Caco-2 (cell line): ENCODE measurements at places on chromosomes 3 and 15. TPM values are rescaled to one million over a fixed set of nuclear protein-coding genes. Genes with fewer than 3 reads are reported as not detected.

DNA sequence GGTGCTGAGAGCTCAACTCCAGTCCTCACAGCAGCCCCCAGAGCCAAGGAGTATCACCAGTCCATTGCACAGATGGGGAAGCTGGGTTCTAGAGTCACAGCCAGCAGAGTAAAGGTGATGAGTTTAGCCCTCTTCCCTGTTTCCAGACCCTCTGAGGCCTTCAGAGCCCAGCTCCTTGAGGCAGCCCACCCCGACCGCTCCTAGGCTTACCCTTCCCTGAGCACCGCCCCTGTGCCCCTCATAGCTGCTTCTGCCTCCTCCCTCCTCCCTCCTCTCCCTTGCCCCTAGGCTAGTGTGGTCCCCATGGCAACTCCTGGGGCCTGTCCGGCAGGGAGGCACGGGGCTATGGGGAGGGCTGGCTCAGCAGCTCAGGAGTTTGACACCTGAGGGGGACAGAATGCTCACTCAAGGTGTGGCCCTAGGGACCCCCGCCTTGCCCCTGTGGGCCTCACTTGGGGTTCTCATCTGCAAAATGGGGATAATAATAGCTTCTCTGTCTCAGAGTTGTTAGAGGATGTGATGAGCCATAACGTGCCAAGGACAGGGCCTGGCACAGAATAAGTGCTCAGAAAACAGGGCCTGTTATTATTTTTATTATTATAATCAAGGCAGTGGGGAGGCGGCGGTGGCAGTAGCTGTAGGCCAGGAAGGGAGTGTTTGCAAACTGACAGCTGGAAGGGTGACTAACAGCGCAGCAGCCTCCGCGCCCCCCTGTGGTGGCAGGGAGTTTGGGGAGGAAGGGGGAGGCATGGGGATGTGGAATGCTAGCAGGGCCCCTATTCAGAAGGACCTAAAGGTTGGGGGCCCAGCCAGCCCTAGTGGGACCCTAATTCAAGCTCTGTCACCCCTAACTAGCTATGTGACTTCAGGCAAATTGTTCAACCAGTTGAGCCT lies 11.5 kb downstream of the CSK start:
- no peaks in the 10 kb centered on the region for H3K27me3 ChIP-seq
- no peak for DNase-seq
- H3K4me1 ChIP-seq: peaks cover 17% of the 10 kb centered on the region

DNA sequence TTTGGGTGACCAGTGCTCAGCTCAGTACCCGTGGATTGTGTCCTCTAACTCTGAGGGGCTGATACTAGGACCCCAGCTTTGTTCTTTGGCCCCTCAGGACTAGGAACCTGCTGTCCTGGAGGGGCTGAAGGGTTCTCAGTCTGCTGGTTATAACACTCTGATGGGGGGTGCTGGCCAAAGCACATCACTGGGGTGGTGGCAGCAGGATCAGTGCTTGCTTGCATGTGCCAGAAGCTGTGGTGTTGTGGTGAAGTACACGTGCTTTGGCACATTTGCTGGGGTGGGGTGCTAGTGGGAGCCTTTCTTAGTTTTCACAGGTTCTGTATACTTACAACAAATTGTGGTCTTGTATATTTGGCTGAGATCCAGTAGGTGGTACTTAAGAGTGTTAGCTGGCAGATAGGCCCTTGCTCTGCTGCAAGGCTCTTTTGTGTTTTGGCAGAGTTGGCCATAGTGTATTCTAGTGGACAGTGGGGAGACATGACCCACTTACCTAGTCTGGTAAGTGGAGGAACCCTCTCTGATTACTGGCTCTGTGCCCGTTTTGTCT lies 344.3 kb downstream of the EDEM1 start:
- no peak overlapping the region for H3K27ac ChIP-seq
- no peaks in the 10 kb centered on the region for H3K27me3 ChIP-seq
- no peaks in the 10 kb centered on the region for H3K36me3 ChIP-seq

- no peak for DNase-seq
- H3K27ac ChIP-seq: no peak overlapping the region
- no peaks in the 10 kb centered on the region for H3K36me3 ChIP-seq
- peaks cover 19% of the 10 kb centered on the region for H3K4me1 ChIP-seq
- no peaks in the 10 kb centered on the region for H3K27me3 ChIP-seq
These were observed 72.1 kb upstream of the ETV5 start for GRCh38 chr3:186180891-186181481.

GRCh38 chr3:184336547-184337398 lies 627 bp upstream of the FAM131A start:
- no peaks in the 10 kb centered on the region for H3K27me3 ChIP-seq
- peak overlapping the region; percentile 78 for H3K27ac ChIP-seq
- H3K4me3 ChIP-seq: peak overlapping the region; percentile 61
- H3K4me1 ChIP-seq: no peaks in the 10 kb centered on the region

DNA sequence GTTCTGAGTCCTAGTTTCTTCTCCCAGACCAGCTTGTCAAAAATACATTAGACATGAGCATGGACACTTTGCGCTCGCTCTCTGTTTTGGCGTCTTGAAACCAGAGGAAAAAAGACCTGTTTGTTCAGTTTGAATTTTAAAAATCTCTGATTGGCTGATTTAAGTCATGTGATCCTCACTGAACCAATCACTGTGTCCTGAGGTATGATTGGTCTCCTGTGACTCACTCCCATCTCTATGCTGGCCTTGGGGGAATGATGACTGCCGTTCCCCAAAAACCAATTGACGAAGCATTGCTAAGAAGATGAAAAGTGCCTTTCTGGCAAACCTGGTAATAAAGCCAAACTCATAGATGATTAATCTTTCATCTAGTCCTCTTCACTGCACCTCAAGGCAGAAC lies 256.5 kb downstream of the IL5RA start:
- no peaks in the 10 kb centered on the region for H3K27me3 ChIP-seq
- H3K36me3 ChIP-seq: no peaks in the 10 kb centered on the region
- no peak for DNase-seq
- H3K4me3 ChIP-seq: no peak overlapping the region

DNA sequence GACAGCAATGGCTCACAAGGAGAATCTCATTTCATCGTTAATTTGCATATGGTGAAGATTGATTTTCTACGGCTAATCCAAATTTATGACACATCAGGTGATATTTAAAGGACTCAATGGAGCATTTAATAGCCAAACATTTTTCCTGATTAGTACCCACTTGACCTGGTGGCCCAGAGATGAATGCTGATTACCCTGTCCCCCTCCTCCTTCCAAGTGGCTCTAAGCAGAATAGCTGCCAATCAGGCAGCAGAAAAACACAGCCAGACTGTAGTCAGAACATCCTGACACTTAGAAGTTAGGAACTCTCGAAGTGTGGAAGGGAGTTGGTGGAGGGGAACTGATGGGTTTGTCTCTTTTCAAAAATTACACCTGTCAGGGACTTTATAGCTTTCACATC lies 302.5 kb downstream of the ZNF621 start:
- peaks cover 6% of the 10 kb centered on the region; the same call in 1 of the 2 replicates for H3K4me1 ChIP-seq
- no peaks in the 10 kb centered on the region for H3K36me3 ChIP-seq
- H3K4me3 ChIP-seq: no peak overlapping the region
- no peak overlapping the region for H3K27ac ChIP-seq
- no peak for DNase-seq

GRCh38 chr3:107621465-107621864 lies 98.7 kb downstream of the BBX start:
- H3K27me3 ChIP-seq: no peaks in the 10 kb centered on the region
- no peak overlapping the region for H3K27ac ChIP-seq
- DNase-seq: no peak
- no peaks in the 10 kb centered on the region for H3K36me3 ChIP-seq

DNA sequence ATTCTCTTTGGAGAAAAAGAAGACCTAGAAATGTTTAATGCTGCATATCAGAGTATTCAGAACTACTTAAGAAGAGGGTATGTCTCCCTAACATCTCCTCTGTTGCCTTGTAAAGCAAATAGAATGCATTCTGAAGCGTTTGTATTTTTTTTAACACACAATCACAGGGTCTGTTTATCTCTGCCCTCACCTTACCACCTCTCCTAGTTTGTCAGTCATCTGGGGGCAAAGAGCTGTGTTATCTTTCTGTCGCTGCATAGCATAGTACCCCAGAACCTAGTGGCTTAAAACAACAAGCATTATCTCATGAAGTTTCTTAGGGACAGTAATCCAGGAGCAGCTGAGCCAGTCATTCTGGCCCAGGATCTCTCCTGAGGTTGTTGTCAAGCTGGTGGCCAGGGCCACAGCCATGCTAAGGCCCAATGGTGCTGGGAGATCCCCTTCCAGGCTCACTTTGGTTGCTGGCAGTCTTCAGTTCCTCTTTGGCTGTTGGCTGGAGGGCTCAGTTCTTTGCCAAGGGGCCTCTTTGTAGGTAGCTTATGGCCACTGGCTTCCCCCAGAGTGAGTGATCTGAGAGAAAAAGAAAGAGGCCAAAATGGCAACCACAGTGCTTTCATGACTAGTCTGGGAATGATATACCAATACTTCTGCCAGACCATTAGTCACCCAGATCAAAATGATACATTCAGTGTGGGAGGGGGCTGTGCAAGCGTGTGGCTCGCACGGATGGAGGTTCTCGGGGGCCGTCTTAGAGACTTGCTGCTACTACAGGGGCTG lies 17.8 kb downstream of the EDEM1 start:
- DNase-seq: no peak
- no peaks in the 10 kb centered on the region for H3K27me3 ChIP-seq
- no peak overlapping the region for H3K27ac ChIP-seq

- H3K4me3 ChIP-seq: no peak overlapping the region
- DNase-seq: no peak
- peaks cover 9% of the 10 kb centered on the region for H3K4me1 ChIP-seq
- no peaks in the 10 kb centered on the region for H3K27me3 ChIP-seq
- no peaks in the 10 kb centered on the region; the same call in 1 of the 2 replicates for H3K36me3 ChIP-seq
These were observed 6.5 kb downstream of the ATOSA start for GRCh38 chr15:52672661-52673060.

GRCh38 chr3:184154885-184155643 lies at the start of gene DVL3:
Gene DVL3 (plus strand): TSS chr3:184155377. CDS start chr3:184155636, 259 bp downstream.
- peak within 1 kb of the TSS; percentile 81 for H3K4me3 ChIP-seq
- peak within 1 kb of the TSS; percentile 87 for H3K27ac ChIP-seq
- peaks cover 7% of the 10 kb centered on the region; the same call in 1 of the 2 replicates for H3K4me1 ChIP-seq

DNA sequence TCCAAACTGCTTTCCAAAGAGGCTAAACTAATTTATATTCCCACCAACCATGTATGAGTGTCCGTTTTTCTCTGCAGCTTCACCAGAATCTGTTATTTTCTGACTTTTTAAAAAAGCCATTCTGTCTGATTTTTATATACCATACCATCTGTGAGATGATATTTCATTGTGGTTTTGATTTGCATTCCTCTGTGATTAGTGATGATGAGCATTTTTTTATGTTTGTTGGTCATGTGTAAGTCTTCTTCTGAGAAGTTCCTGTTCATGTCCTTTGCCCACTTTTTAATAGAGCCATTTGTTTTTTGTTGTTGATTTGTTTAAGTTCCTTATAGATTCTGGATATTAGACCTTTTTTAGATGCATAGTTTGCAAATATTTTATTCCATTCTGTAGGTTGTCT lies 179.4 kb upstream of the ALCAM start:
- H3K27ac ChIP-seq: no peak overlapping the region
- H3K4me1 ChIP-seq: no peaks in the 10 kb centered on the region
- H3K36me3 ChIP-seq: no peaks in the 10 kb centered on the region
- no peak for DNase-seq
- no peak overlapping the region for H3K4me3 ChIP-seq

DNA sequence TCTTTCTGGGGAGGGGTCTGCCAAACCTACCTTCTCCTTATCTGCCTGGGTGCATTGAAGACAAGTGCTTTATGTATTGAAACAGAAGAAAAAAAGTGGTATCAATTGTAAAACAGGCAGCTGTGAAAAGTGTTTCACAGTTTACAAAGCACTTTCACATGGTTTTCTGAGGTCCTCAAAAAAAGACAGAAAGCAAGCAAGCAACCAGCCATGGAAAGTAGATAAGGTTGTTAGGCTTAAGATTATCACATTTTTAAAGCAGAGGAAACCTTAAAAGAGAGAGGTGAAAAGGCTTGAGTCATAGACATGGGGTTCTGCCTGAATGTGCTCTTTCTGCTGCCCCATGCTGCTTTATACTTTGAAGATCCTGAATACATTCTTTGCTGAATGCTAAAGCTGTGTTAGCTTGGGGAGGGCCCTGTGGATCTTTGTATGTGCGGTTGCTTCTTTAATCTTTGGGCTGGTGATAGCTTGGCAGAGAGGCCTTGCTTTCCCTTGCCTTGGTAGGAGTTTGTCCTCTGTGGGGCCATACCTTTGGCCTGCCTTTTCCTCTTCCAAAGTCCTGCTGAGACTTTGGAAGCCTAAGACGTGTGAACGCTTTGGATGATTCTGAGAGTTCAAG lies 2.6 kb downstream of the SMAD3 start:
- peaks cover 30% of the 10 kb centered on the region for H3K4me1 ChIP-seq
- H3K27ac ChIP-seq: peak overlapping the region; percentile 88
- H3K27me3 ChIP-seq: no peaks in the 10 kb centered on the region
- DNase-seq: peak; percentile 18
- peak overlapping the region; percentile 89 for H3K4me3 ChIP-seq
- H3K36me3 ChIP-seq: peaks cover 1% of the 10 kb centered on the region; the same call in 1 of the 2 replicates

GRCh38 chr3:177512945-177513814 lies 315.9 kb upstream of the TBL1XR1 start:
- H3K36me3 ChIP-seq: no peaks in the 10 kb centered on the region
- no peak for DNase-seq
- no peaks in the 10 kb centered on the region for H3K27me3 ChIP-seq

GRCh38 chr3:5198986-5199731 lies 11.7 kb downstream of the EDEM1 start:
- no peak overlapping the region for H3K4me3 ChIP-seq
- H3K27ac ChIP-seq: peak overlapping the region; percentile 46
- H3K36me3 ChIP-seq: peaks cover 3% of the 10 kb centered on the region
- no peak for DNase-seq
- H3K4me1 ChIP-seq: peaks cover 27% of the 10 kb centered on the region

DNA sequence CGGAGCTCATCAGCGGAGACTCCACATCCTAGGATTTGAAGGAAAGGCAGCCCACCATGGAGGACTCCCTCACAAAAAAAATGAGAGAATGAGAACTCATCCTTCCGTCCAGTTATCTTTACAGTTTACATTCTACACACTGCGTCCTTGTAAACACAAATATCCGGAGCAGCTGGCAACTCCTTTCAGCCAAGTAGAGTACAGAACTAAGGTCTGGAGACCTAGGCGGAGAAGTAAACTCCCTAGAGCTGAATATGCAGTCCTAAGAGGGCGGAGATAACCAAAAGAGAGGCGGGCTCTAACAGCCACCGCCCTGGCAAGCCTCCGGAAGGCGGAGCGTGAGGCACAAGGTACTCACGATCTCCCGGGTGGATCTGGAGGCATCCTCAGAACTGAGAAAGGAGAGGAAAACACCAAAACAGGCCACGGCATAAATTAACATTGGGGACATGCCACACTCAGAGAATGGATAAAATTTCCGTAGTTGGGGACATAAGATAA lies 924 bp upstream of the SIN3A start:
- H3K27me3 ChIP-seq: no peaks in the 10 kb centered on the region
- H3K36me3 ChIP-seq: no peaks in the 10 kb centered on the region
- peak; percentile 74 for DNase-seq
- H3K4me1 ChIP-seq: peaks cover 16% of the 10 kb centered on the region; the same call in 1 of the 2 replicates
- H3K4me3 ChIP-seq: peak overlapping the region; percentile 55

FANCD2OS gene
- not detected in 2 replicates for total RNA-seq

NLGN1 gene
- total RNA-seq: not detected in 2 replicates

UBA3 gene
- total RNA-seq: 45.7 and 49.6 TPM in 2 replicates

VPS13C gene
- total RNA-seq: 42.4 and 44.0 TPM in 2 replicates

GOLGA6L10 gene
- 3.4 and 3.8 TPM in 2 replicates for total RNA-seq

ADIPOQ gene
- not detected in 2 replicates for total RNA-seq

DISP2 gene
- total RNA-seq: 4.6 and 6.3 TPM in 2 replicates

MRPL46 gene
- 44.5 and 46.5 TPM in 2 replicates for total RNA-seq

ALDH1A2 gene
- 0.61 and 0.65 TPM in 2 replicates for total RNA-seq

CCDC54 gene
- total RNA-seq: not detected in 2 replicates
